ENCODE measurements at places on chromosomes 11 and 22.

DNA sequence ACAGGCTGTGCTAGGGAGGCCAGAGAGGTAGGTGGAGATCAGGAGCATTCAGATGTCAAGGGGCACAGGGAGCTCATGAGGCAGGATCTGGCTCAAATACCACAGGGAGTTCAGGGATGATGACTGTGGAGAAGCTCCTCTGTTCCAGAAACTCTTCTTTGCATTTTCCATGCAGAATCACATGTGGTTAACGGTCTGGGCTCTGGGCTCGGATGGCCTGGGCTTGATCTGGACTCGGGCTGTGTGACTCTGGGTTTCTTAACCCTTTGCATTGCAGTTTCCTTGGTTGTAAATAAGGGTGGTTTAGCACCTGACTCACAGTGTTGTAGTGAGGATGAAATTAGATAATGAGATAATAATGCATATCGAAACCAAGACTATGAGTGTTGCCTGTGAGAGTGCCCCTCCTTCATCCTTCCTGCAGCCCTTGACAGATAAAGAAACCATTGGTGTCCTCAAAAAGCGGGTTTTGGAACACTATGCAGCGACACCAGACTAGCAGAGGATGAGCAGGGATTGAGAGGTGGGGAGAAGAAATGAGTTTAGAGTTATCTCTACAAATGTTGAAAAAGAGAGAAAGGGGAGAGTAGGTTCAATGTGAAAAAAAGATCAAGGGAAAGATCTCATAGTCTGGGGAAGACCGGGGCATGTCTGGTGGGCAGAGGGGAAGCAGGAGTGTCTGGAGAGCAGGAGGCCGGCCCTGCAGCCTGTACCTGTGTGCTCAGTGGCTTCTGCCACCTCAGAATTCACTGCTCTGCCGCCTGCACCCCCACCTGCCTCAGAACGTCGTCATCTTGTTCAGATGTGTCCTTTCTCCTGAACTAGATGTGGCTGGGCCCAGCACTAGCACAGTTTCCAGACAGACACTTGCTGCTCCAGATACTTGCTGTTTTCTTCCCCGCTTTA, 197.8 kb upstream of the SORL1-AS1 start:
- no peak for DNase-seq

- no peak for DNase-seq
Observed at GRCh38 chr11:105520706-105521345, 89.0 kb upstream of the GRIA4 start.

GRCh38 chr22:20173246-20173645, 22.4 kb upstream of the CCDC188 start:
- DNase-seq, result no peak

DNA sequence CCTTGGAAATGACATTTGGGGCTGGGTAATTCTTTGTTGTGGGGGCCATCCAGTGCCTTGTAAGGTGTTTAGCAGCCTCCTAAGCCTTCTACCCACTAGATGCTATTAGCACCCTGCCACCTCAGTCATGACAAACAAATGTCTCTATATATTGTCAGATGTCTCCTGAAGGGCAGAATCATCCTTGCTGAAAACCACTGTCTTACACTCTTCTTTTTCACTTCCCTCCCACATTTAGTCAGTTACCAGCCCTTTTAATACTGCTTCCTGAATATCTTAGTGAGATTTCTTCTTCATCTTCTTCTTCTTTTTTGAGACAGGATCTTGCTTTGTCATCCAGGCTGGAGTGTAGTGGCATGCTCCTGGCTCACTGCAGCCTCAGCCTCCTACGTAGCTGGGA, 33.1 kb downstream of the TNRC6B start:
- no peak for DNase-seq

GRCh38 chr11:61679296-61679695, 895 bp upstream of the DAGLA start:
- DNase-seq, result no peak

DNA sequence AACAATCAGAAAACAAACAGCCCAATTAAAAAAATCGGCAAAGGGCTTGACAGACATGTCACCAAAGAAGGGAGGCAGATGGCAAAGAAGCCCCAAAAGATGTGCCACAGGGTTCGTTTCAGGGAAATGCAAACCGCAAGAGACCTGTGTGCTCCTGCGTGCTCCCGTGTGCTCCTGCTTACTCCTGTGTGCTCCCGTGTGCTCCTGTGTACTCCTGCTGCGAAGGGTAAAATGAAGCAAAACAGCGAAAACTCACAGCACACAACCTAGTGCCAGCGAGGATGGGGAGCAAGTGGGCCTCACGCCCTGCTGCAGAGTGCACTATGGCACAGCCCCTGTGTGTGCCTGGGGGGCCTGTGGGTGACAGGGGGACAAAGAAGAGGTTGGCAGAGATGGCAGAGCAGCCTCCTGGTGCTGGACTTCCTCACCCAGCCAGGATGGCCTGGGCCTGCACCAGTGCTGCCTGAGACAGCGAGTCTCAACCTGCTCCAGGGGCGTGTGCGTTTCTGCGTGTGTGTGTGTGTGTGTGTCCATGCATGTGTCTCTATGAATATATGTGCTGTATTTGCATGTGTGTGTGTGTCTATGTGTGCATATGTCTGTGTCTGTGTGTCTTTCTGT, 14.0 kb downstream of the ASCL2 start:
- no peak for DNase-seq

- no peak for DNase-seq
Observed at GRCh38 chr22:44623771-44624510, 78.1 kb upstream of the PRR5 start.

DNA sequence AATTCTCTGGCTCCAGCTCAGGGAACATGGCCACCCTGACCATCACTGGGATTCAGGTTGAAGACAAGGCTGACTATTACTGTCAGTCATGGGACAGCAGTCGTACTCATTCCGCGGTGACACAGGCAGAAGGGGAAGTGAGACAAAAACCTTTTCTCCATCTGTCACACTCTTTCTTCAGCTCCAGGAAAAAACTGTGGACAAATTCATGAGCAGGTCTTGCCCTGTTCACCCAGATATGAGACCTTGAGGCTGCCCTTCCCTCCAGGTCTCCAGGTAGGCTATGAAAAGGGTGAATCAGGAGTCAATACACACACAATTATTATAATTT, 39.4 kb upstream of the GGTLC2 start:
- no peak for DNase-seq

GRCh38 chr22:23497016-23497885, 82.8 kb downstream of the IGLL1 start:
- no peak for DNase-seq

DNA sequence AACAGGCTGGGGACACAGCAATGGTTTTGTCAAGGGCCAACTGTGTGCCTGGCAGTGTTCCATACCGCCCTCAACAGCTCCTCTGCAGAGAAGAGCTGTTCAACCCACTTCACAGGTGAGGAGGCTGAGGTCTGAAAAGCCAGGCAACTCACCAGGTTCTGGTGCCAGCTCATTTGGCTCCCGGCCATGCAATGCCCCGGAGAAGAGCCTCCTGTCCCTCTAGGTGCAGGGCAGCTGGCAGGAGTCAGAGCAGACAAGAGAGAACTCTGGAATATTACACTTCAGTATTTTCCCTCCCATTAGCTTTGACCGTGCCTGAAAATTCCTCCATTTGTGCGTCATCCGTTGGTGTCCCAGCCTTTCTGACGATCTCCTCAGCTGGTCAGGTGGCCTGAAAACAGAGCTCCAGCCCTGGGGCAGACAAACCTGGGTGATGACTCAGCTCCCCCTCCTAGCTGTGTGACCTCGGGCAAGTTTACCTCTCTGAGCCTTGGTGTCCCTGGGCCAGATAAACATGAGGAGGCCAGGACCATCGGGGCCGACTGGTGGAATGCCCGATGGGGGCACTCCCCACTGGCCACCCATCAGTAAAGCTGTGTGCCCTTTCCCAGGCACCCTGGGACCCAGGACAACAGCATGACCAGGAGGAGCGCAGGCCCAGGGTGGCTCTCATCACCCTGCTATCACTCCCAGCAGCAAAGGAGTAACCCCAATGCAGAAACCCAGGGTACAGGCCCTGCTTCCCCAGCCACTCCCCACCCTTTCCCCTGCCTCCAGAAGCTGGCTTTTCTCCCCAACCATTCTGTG, 9.6 kb upstream of the C1QTNF6 start:
- no peak for DNase-seq

- DNase-seq, result no peak
Observed at GRCh38 chr22:50303848-50304527, 3.5 kb downstream of the PLXNB2 start.

DNA sequence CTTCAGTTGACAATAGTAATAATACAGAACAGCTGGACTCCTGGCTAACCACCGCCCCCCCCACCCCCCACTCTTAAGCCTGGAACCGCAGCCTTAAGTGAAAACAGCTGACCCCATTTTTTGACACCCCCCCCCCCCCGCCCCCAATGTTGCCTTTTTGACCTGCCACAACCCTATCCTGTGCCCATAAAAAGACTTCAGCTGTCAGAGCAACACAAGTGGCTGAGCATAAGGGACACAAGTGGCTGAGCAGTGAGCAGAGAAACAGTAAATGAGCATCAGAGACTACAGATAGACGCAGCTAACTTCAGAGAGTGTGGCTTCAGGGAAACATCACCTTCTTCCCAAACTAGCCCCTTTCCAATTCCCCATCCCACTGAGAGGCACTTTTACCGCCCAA, 1493.8 kb downstream of the LRRC4C start:
- no peak for DNase-seq

DNA sequence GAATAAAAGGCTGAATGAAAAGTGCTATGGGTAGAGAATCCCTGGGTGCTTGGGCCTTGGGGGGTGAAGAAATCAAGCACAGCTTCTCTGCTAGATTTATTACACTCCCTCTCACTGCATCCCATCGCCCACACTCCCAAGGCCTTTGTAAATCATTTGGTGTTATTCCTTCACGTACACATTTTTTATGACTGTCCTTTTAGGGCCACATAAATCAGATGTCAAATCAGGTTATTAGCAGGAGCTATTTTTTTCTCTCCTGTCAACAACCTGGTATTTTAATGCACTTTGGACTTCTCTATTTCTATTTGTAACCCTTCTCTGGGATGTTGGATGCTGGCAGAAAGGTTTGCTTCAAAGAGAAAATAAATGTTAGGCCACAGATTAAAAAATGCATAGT, 408.8 kb downstream of the INSC start:
- no peak for DNase-seq

DNA sequence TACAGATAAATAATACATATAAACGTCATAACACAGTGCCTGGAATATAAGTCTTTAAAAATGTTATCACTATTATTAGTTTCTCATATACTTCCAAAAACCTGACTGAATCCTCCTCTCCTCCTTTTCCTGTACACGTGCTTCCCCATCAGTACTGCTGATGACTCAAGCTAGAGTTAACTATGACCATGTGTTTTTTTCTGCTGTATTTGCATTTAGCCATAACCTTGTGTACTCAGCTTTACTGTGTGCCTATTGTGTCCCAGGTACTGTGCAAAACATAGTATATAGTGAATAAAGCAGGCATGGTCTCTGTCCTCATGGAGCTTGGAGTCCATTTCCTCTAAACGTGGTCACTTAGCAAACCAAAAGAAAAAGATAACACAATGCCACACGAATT, 56.5 kb upstream of the ARHGAP32 start:
- DNase-seq, result no peak

DNA sequence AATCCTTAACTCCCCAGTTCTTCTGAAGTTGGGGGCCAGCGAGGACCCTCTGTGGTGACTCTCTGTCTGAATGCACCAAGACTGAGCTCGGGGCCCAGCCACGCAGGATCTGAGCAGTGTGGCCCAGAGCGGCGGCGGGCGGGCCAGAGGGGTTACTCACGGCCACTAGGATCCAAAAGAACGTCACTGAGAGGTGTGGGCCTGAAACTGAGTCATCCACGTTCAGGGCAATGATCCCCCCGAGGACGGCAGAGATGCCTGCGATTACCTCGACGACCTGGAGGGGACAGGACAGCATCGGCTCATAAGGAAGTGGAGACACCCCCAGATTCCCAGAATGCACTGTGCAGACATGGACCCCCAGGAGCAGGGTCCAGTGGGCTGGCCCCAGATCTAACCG, 11.2 kb downstream of the MLC1 start:
- no peak for DNase-seq

- no peak for DNase-seq
Observed at GRCh38 chr11:15613789-15614188, 499.1 kb downstream of the INSC start.

- no peak for DNase-seq
Observed at GRCh38 chr22:18091916-18092526, 14.2 kb downstream of the PEX26 start.

DNA sequence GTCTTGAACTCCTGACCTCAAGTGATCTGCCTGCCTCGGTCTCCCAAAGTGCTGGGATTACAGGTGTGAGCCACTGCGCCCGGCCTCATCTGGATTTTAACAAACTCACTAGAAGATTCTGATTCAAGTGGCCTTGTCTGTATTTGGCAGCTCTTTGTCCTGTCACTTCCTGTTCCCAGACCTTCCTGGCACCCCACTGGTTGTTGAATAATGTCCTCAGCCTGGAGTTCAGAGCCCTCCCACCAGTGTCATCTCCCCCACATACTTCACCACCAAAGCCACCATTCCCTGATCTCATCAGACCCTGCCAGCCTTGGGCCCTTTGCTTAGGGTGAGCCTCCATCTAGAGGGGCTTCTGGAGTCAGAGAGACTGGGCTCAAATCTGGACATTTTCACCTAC, 3.3 kb downstream of the PELI3 start:
- DNase-seq, result no peak

GRCh38 chr22:46528121-46528610, 9.3 kb downstream of the CELSR1 start:
- DNase-seq, result no peak

DNA sequence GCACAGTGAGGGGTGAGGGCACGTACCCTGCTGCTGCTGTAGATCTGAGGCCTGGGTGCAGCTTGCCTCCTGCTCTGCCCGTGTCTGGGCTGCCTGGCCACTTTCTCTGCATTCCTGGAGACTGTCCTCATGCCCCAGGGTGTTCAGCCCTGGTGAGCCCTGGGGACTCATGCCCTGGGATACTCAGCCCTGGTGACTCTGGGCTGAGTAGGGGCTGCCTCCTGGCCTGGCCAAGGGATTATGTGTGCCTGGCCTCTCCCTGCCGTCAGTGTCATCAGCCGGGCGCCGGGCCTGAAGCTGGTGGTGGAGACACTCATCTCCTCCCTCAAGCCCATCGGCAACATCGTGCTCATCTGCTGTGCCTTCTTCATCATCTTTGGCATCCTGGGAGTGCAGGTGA, 94.7 kb downstream of the CACNA1I start:
- DNase-seq, result no peak

DNA sequence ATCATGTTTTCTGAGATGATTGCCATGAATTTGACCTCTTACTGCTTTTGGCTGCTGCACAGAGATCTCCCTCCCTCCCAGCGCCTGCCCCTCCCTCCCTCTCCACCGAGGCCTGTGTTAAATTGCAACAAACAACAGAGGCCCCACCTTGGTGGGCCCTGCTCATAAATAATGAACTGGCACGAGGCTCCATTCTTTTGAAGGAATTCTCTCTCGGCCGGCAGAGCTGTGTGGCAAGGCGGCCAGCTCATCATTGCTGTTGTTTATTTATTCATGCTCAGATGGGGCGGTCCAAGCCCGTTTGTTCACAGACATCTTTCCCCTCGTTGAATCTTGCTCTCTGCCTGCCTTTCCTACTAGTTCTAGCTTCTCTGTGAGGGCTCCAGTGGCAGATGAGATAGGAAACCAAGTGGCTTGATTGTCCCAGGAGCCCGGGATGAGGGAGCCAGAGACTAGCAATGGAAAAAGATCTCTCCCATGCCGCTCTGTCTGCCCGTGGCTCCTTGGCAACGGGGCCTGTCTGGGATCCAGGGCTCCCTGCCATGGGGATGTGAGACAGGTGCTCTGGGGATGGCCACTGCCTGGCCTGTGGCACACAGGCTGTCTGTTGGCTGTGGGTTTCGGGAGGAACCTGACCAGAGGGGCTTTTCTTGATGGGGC, 192.6 kb downstream of the DSCAML1 start:
- DNase-seq, result no peak

- no peak for DNase-seq
Observed at GRCh38 chr11:113818426-113818825, 38.8 kb downstream of the CLDN25 start.

- DNase-seq, result no peak
Observed at GRCh38 chr22:18988958-18989357, 52.9 kb upstream of the PRODH start.

Data from stimulated activated CD8-positive, alpha-beta memory T cell treated with anti-CD3 and anti-CD28 coated beads, Interleukin-15, amount 100 ng/mL, for 48 hours (primary cell).